ENCODE measurements at places on chromosomes 1 and 21.

GRCh38 chr1:14495381-14495780, 103.1 kb upstream of the KAZN start:
- DNase-seq = no peak

DNA sequence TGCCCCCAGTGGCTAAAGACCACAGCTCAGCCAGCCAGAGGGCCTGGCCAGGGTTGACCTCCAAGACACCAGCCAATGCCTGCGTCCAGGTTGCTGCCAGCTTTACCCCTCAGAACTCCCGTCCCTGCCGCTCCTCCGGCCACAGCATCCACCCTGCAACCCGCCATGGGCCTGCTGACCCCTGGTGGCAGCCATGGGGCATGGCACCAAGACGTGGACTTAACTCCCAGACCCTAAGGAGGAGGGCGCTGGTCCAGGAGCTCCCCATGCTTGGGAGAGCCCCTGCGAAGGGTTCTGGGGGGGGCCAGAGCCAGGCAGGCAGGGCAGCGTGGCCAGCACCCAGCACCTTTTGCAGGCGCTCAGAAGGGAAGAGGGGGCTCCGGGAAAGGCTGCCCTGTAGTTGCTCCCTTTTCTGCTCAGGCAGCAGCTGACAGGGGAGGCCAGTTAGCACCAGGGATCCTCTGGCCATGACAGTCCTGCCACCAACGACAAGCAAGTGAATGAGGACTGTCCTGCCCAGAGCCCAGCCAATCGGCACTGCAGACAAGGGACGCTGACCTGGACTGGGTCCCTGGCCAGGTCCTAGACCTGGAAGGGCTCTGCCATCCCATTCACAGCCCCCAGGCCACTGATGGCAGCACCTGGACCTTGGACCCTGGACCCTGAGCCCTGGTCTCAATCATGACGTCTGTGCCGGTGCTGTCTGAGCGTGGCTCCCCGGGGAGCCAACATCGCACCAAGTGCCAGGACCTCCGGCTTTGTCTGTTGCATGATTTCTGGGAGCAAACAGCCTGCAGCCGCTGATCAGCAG, 246.2 kb downstream of the NPHP4 start:
- peak; percentile 59 for DNase-seq

- no peak for DNase-seq
Observed at GRCh38 chr1:20558191-20558590, 5.8 kb downstream of the FAM43B start.

DNA sequence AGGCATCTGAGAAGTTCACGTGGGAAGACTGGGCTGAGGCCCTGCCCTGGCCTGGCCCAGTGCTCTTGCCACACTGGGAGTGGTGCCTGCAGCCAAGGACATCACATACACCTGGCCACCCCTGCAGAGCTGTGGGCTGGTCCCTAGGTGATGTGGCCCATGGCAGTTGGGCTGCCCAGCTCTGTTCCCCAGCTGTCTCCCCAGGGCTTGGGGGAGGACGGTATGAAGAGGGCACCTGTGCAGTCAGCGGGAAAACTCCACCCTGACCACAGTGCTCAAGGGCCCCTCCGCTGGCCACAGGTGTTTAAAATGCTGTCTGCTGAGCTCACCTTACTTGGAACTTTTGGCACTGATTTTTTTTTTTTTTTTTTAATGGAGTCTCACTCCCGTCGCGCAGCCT, 120.4 kb upstream of the SLC25A33 start:
- DNase-seq = no peak

- no peak for DNase-seq
Observed at GRCh38 chr21:20030390-20030789, 967.8 kb upstream of the NCAM2 start.

- DNase-seq = peak; percentile 91
Observed at GRCh38 chr1:24364975-24365678, 46.0 kb downstream of the GRHL3 start.

- no peak for DNase-seq
Observed at GRCh38 chr1:157955221-157955620, 38.2 kb upstream of the KIRREL1 start.

DNA sequence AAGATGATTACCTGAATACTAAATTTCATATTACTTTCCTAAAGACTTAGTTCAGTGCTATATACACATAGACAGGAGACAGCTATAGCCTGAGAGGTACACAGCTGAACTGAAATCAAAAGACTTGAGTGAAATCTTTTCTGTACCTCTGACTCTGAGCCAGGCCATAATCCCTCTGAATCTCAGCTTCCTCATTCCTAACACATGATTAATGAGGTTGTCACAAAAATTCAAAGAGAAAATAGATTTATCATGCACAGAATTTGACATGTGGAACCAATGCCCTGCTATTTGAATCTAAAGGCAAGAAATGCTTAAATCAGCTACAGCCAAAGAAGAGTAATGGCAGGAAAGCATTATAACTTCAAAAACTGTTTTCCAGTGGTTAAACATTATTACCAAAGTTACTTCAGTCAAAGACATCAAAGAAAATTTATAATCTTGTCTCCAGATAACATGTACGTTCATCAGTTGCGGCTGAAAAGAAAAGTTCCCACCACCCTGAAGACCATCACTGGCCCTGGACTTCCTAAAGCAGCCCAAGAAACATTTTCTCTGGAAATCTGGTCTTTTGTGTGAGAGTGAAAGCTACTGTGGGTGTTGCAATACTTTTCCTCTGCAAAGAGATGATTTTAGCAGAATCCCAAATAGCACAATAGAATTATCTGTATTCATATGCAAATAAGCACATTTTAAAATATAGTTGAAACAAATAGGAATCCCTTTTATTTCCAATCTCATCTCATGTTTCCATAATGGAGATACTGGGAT, 13.8 kb upstream of the ATP1A1 start:
- DNase-seq = peak; percentile 87

Data from iris pigment epithelial cell (primary cell).